Activated CD8-positive, alpha-beta T cell treated with anti-CD3 and anti-CD28 coated beads for 36 hours (primary cell): ENCODE measurements at places on chromosomes 2 and 18. TPM values are rescaled to one million over a fixed set of nuclear protein-coding genes. Genes with fewer than 3 reads are reported as not detected.

DNA sequence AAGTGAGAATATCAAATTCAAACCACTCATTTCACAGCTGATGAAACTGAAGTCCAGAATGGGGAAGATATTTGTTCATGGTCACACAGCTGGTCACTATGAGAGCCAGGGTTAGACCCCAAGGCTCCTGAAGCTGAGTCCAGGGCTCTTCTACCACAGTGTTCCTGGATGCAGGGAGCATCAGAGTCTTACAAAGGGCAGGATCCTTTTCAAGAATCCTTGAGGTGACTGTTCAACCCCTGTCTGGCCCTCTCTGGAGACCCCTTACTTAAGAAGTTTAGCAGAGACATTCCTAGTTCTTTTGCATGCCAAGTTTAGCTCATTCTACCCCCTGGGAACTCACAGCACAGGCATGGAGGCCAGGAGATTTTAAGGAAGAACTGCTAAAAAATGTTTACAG is 15.7 kb downstream of the PROKR1 start:
- H3K27me3 ChIP-seq, result peaks cover 28% of the 10 kb centered on the region
- H3K27ac ChIP-seq, result no peak overlapping the region
- no peak overlapping the region for H3K4me3 ChIP-seq
- H3K36me3 ChIP-seq, result no peaks in the 10 kb centered on the region
- DNase-seq, result no peak

DNA sequence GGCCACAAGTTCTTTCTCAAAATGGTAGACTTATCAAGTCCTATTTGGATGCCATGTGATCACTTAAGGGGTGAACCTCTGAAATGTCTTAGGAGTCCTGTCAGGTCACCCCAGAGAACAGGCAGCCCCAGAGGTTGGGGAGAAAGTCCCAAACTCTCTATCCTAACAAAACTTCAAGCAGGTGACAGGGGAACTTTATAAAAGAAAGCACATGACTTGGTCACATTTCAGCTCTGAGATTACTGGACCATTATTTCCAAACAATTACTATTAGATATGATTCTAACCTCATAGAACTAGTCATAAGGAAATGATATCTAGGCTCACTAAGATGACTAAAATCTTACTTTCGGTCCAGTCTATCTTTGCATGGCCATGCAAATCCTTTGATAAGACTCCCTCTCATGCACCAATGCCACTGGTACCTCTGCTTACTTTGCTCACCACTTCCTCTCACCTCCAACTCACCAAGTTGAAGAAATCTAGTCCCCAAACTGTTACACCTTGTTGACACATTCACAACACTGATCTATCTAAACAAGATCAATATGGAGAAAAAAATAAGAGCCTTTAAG is 107.0 kb downstream of the GALNT14 start:
- no peak overlapping the region for H3K27ac ChIP-seq
- no peaks in the 10 kb centered on the region for H3K4me1 ChIP-seq
- no peaks in the 10 kb centered on the region for H3K36me3 ChIP-seq
- no peaks in the 10 kb centered on the region for H3K27me3 ChIP-seq
- H3K4me3 ChIP-seq, result no peak overlapping the region

GRCh38 chr2:241519669-241520068 is 11.3 kb upstream of the STK25 start:
- H3K4me1 ChIP-seq, result peaks cover 22% of the 10 kb centered on the region
- no peak overlapping the region for H3K27ac ChIP-seq
- DNase-seq, result no peak
- peaks cover 4% of the 10 kb centered on the region for H3K36me3 ChIP-seq
- no peak overlapping the region for H3K4me3 ChIP-seq
- H3K27me3 ChIP-seq, result peaks cover 4% of the 10 kb centered on the region

- no peaks in the 10 kb centered on the region for H3K27me3 ChIP-seq
- no peak overlapping the region for H3K4me3 ChIP-seq
- no peak for DNase-seq
- peaks cover 21% of the 10 kb centered on the region for H3K36me3 ChIP-seq
These were observed 34.3 kb downstream of the MSH2 start for GRCh38 chr2:47437287-47437686.

DNA sequence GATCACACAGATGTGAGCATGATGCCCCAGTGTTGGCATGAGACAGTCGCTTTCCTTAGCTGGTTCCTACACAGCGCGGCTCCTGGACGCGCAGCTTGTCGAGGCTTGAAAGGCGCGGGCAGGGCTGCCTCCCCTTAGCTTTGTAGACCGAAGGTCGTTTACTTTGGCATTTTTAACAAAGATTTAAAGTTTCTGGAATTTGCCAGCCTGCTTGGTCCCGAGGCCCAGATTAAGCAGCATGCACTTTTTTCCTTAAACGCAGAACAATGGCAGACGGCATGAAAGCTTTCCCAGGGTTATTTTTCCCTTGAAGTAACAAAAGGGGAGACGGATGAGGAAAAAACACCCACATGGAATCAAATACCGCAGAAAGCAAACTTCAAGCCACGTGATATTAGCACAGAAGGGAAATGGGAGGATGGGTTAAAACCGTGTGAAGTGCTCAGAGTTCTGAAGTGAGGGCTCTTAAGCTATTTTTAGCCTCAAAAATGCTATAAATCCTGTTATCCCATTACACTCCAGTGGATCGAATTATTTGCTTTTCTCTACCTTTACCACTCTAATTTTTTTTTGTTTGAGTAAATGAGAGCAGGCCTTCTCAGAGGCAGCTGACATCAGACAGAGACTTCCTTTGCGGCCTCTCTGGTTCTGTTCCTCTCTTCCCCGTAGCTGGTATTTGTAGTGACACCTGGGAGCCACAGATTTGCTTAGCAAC is 55.7 kb downstream of the NPAS2 start:
- H3K4me1 ChIP-seq, result peaks cover 8% of the 10 kb centered on the region
- no peak overlapping the region for H3K4me3 ChIP-seq
- H3K27ac ChIP-seq, result peak overlapping the region; percentile 13
- H3K27me3 ChIP-seq, result no peaks in the 10 kb centered on the region
- no peak for DNase-seq
- no peaks in the 10 kb centered on the region for H3K36me3 ChIP-seq

The FRZB gene
- total RNA-seq, result not detected

The RTKN gene
- 1.6 TPM for total RNA-seq

The SNRNP200 gene
- total RNA-seq, result 178 TPM
